Immature natural killer cell (primary cell): ENCODE measurements at places on chromosomes 7 and 10. TPM values are rescaled to one million over a fixed set of nuclear protein-coding genes. Genes with fewer than 3 reads are reported as not detected.

- peaks cover 2% of the 10 kb centered on the region for H3K27me3 ChIP-seq
- DNase-seq: no peak
- no peaks in the 10 kb centered on the region for H3K36me3 ChIP-seq
- H3K4me3 ChIP-seq: no peak overlapping the region
- no peaks in the 10 kb centered on the region for H3K4me1 ChIP-seq
These were observed 10.4 kb downstream of the CALML3 start for GRCh38 chr10:5534880-5535856.

LIPK gene
- polyA plus RNA-seq: not detected

DNA sequence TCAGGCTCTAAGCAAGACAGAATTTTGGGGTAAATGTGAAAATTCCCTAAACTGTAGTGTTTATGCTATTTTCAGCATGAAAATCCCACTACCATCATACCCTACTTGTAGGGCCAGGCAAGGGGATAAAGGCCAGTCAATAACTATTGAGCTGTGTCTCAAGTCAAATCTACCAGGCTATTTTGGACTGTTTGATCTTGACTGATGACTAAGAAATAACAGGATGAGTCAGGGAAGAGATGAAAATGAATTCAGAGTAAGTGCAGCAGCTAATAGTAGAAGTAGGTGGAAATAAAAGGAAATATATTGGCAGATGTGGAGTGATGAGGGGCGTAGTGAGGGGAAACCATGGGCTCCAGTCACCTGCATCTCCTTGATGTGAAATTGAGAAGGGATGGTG is 225.8 kb upstream of the PHYHIPL start:
- H3K27me3 ChIP-seq: no peaks in the 10 kb centered on the region
- DNase-seq: no peak
- no peaks in the 10 kb centered on the region for H3K4me1 ChIP-seq
- H3K27ac ChIP-seq: no peak overlapping the region

NRAP gene
- not detected for polyA plus RNA-seq

IDI2 gene
- polyA plus RNA-seq: not detected

GRCh38 chr10:101997803-101998202 is 58.2 kb downstream of the ARMH3 start:
- no peak for DNase-seq
- no peaks in the 10 kb centered on the region for H3K27me3 ChIP-seq
- no peak overlapping the region for H3K4me3 ChIP-seq
- H3K36me3 ChIP-seq: peaks cover 16% of the 10 kb centered on the region

IFIT1B gene
- not detected for polyA plus RNA-seq

DNA sequence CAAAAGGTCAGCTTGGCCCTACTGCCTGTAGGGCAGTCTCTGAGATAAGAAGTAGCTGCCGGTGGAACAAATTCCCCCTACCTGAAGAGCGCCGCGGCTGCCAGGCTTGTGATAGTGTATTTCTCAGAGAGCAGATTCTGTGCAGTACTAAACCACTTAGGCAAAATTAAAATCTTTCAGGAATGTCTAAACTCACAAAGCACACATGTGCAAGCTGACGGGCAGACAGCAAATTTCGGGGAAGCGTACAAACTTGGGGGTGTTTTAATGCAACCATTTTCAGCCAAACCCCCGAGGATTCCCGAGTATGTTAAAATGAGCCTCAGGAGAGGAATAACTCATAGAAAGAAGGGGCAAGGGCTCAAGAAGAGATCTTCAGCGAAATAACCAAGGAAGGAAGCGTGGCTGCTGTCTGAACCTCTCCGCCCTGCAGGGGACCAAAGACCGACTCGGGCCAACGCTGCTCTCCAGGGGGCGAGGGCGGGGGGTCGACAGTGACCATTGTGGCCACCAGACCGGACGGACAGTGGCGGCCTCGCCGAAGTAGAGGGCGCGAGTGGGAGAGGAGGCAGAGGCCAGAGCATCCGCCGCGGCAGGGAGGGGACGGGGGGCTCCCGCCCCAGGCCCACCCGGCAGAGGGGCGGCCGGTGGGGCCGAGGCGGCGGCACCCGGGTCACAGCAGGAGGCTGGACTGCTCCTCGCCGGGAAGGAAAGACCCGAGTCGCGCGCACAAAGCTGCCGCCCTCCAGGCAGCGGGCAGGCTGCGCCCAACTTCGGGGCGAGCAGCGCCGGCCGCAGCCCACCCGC is 819 bp downstream of the HYCC1 start:
- H3K4me1 ChIP-seq: peaks cover 18% of the 10 kb centered on the region
- H3K4me3 ChIP-seq: no peak overlapping the region
- peak; percentile 9 for DNase-seq
- no peaks in the 10 kb centered on the region for H3K36me3 ChIP-seq

DNA sequence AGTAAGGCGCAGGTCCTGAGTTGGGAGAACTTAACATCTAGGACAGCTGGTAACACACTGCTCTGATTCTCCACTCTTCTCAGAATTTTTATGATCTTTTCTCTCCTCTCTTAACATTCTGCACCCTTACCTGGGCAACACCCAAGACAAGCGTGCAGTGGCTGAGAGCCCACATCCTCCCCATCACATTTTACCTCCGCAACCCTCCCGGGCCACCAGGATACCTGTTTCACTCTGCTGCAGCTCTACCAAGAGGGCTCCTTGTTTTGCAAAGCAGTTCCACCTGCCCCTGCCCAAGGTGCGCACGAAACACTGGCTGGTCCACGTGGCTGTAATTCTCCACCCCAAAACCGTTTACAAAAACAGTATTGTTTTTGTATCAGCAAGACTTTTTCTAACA is 81.5 kb downstream of the ITIH5 start:
- no peak for DNase-seq
- no peaks in the 10 kb centered on the region for H3K36me3 ChIP-seq

KIAA1549 gene
- not detected for polyA plus RNA-seq

MYH16 gene
- polyA plus RNA-seq: not detected

DNA sequence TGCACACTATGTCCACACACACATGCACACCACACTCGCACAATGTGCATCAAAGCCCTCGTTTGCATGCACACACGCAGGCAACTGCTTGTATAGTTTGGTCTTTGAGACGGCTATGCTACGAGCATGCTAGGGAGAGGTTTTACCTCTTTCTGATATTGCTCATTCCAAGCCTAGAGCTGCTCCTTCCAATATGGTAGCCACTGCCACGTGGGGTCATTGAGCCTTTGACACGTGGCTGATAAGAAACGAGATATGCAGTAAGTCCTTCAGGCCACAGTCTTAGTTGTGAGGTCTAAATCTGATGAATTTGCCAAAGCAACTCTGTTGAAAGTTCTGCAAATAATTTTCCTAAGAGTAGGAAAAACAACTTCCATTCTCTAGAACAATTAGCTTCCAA is 204.4 kb downstream of the KLF6 start:
- no peak overlapping the region for H3K27ac ChIP-seq
- DNase-seq: no peak
- no peak overlapping the region for H3K4me3 ChIP-seq
- no peaks in the 10 kb centered on the region for H3K36me3 ChIP-seq

- H3K36me3 ChIP-seq: no peaks in the 10 kb centered on the region
- H3K27ac ChIP-seq: no peak overlapping the region
- no peak for DNase-seq
- H3K4me3 ChIP-seq: no peak overlapping the region
- H3K4me1 ChIP-seq: no peaks in the 10 kb centered on the region
- peaks cover 2% of the 10 kb centered on the region for H3K27me3 ChIP-seq
These were observed 31.5 kb downstream of the C7orf25 start for GRCh38 chr7:42880392-42880791.

GRCh38 chr7:157564517-157565177 is 227.8 kb downstream of the DNAJB6 start:
- DNase-seq: no peak
- H3K4me1 ChIP-seq: peaks cover 25% of the 10 kb centered on the region
- peaks cover 7% of the 10 kb centered on the region for H3K27me3 ChIP-seq
- no peak overlapping the region for H3K4me3 ChIP-seq
- H3K36me3 ChIP-seq: peaks cover 5% of the 10 kb centered on the region

CPA2 gene
- polyA plus RNA-seq: not detected
